SK-MEL-5 (cell line): ENCODE measurements at places on chromosomes 1 and 21.

- no peak for DNase-seq
Observed at GRCh38 chr1:41848216-41848952, 70.3 kb downstream of the HIVEP3 start.

DNA sequence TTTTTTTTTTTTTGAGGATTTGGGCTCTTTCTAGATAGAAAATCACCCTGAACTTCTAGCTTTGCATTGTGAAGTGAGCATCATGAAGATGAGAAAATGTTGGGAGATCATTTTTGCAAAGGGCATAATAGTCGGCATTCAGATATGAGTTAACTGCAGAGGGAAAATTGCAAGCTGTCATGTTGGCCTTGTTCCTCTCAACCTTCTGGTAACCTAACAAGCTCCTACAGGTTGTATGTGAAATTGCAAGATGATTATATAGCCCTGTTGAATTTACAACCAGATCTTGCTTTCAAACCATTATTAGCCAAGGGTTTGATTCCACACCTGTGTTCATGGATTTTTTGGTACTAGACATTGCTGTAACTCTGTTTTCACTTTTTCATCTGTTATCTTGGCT, 2.2 kb downstream of the ELOA start:
- DNase-seq: peak; percentile 69

- no peak for DNase-seq
Observed at GRCh38 chr1:54557671-54558355, 9.8 kb downstream of the ACOT11 start.

- DNase-seq: no peak
Observed at GRCh38 chr1:55131801-55132200, 83.4 kb downstream of the USP24 start.

DNA sequence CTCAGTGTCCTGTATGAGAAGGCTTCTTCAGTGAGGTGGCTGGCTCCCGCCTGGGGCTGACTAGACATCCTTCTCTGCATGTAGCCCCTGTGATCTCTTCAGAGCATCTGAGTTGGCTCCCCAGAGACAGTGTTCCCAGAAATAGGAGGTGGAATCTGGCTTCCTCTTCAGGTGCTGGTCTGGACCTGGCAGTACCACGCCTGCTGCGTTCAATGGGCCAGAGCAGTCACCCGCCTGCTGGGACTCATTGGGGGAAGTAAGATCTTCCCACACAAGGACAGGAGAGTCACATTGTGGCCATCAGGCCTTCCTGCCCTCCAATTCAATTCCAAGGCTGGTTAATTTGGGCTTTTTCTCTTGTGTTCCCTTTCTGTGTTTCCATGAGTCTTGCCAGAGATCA, 51.0 kb downstream of the ADARB1 start:
- DNase-seq: no peak

DNA sequence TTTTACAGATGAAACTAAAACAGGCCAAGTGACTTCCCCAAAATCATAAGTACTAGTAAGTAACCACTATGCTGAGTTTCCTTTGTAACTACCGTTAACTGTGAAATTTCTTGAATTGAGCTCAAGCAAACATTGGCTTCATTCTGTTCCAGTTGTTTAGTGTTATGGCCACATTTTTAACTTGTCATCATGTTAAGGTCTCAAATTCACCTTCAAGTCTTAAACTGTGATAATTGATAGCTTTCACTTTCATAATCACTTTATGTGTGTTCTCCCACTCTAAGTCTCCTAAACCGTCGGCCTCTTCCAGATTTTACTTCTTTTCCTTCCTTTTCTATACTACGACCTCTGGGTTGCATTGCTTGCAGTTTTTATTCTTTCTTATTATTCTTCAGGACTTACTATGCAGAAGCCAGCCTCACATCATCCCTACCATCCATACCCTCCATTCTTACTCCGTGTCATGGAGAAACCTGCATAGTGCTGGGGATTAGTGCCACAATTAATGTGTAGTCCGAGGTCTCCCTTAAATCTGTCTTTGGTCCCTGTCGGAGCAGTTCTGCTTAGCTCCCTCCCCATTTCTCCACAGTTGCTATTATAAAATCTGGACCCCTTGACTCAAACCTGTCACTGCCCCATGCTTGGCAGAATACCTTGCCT, 5.8 kb downstream of the KIF1B start:
- no peak for DNase-seq

GRCh38 chr1:8841395-8841794, 24.0 kb upstream of the RERE start:
- DNase-seq: no peak

- peak; percentile 21 for DNase-seq
Observed at GRCh38 chr1:234975122-234975940, 153.3 kb downstream of the TOMM20 start.

GRCh38 chr21:43588957-43589356, 70.3 kb downstream of the HSF2BP start:
- DNase-seq: no peak

GRCh38 chr1:29793653-29794348, 557.5 kb downstream of the PTPRU start:
- no peak for DNase-seq

DNA sequence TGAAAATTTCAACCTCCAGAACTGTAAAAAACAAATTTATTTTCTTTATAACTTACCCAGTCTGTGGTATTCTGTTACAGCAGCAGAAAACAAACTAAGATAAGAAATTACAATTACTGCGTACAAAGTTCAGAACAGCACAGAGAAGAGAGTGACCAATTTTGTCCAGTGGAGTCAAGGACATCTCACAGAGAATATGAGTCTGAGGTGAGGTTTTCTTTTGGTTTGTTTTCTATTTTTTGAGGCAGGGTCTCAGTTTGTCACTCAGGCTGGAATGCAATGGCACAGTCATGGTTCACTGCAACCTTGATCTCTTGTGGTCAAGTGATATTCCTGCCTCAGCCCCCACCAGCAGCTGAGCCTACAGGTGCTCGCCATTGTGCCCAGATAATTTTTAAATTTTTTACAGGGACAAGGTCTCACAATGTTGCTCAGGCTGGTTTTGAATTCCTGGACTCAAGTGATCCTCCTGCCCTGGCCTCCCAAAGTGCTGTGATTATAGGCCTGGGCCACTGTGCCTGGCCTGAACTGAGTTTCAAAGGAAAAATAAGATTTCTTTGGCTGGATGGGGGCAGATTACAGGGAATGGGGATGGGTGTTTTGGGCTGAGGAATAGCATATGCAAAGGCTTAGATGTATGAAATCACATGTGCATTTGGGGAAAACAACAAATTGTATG, 201.1 kb upstream of the USP24 start:
- DNase-seq: no peak

GRCh38 chr1:154553056-154554030, 5.1 kb downstream of the UBE2Q1 start:
- DNase-seq: no peak

DNA sequence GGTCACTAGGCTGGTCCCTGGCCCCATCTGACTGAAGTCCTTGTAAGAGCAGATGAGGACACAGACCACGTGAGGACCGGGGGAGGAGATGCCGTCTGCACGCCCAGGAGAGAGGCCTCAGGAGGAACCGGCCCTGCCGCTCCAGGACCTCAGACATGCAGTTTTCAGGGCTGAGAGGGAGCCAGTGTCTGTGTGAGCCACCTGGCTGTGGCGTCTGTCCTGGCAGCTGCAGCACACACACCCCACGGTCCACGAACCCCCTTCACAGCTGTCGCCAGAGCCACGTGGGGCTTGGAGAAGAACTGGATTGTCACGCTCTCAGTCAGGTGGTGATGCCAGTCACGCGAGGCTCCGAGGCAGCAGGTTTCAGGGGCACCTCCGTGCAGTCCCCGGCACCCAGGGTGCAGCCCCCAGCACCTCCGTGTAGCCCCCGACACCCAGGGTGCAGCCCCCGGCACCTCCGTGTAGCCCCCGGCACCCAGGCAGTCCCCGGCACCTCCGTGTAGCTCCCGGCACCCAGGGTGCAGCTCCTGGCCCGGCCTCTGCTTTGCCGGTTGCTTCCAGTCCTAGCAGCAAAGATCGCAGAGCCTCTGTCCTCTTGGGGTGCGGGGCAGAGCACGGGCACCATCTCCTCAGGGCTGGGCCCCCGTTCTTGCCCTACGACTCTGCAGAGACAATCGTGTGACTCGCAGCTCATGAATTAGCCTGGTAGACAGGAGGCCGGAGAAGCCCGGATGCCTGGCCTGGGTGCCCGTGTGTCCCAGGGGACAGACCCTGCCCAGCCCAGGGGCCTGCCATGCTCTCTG, 19.0 kb upstream of the SUMO3 start:
- peak; percentile 60 for DNase-seq

DNA sequence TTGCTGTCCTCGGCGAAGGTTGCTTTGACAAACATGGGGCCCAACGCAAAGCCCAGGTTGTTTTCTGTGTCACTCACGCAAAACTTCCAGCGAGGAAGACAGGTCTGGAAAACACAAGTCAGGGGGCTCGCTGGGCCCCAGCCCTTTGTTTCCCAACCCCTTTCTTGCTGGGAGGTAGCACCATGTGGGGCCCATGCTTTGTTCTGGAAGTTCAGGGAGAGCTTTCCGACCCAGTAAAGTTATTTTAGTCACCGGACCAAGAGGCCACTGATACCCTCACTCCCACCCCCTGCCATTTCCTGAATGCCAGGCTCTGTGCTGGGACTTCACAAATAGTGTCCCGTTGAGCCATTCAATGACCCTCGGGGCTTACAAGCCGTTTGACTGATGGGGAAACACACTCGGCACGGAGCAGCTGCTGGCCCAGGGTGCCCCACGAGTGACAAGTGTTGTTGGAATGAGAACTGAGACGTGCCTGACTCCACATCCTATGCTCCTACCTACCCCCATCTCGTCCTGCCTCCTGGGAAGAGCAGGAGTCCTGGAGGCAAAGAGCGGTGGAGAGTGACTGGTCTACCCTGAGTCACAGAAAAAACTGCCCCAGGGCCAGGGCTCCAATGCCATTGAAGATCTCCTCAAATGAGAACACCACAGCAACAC, 52.0 kb downstream of the ECE1 start:
- DNase-seq: no peak

DNA sequence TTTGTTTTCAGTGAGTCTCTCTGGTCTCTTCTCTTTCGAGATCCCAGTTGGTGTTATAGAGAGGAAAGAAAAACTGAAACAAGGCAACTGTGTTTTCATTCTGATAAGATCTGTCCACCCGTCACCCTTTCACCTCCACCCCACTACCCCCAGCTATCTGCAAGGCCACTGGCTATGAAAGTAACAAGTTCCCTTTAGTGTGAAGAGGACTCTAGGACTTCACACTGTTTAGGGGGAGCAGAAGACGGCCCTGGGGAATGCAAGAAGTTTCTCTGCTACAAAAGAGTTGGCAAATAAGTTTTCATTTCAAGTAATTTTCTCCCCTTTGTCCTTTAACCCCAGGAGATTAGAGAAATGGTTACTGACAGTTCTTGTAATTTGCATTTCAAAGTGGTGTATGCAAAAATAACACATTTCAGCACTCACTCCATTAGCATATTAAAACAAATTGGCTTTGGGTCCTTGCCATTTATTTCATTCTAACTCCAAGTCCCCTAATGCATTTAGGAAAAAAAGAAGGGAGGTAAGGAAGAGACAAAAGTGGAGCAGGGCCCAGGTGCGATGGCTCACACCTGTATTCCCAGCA, 79.6 kb upstream of the PPM1J start:
- DNase-seq: no peak

- peak; percentile 87 for DNase-seq
Observed at GRCh38 chr1:207004931-207005830, 27.4 kb downstream of the C1orf116 start.

- DNase-seq: no peak
Observed at GRCh38 chr1:55560266-55560665, 345.1 kb upstream of the USP24 start.

GRCh38 chr1:45097944-45098343, 85.9 kb downstream of the UROD start:
- peak; percentile 5 for DNase-seq

DNA sequence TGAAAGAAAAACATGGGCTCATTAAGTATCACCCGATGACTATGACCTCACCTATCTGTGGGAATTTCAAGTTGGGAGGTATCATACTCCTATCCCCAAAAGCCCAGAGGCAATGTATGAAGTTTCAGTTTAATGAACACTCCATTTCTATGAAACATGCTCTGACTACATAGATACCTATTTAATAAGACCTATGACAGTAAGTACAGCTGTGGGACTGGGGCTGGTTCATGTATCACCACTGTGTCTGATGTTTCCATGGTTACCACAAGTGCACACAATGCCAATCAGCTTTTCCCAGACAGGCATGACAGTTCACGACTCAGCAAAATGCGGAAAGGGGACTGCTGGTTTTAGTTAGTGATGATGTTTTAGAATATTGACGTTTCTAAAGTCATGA, 167.7 kb downstream of the SIPA1L2 start:
- DNase-seq: no peak

- no peak for DNase-seq
Observed at GRCh38 chr1:231918239-231919015, 291.8 kb downstream of the DISC1 start.

DNA sequence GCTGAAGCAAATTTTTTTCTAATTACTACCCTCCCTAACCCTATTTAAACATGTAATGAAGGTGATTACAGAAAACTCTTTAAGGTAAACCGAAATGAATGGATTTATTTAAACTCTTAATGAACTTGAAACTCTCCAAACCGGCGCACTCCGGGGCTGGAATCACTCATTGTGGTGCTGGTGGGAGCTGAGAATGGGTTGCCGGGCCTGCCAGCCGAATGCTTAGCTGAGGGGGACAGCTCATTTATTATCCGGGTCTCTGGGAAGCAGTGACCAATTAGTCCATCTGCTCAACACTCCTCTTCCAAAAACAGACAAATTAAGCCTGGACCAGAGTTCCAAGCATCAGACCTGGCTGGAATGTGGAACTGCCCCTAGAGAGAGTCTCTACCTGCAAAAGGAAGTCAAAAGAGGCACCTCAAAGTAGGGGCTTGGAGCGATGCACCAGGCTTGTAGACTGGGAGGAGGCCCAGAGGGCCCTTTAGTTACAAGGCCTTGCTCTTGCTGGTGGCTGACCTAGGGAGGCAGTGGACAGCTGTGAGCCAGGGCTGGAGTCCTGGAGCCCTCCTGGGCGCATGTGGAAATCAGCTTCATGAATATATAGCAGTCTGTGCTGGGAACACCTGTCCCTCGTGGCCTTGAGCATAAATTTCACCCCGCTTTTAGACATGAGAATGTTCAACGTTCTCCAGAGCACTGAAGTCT, 320.7 kb downstream of the AJAP1 start:
- no peak for DNase-seq

DNA sequence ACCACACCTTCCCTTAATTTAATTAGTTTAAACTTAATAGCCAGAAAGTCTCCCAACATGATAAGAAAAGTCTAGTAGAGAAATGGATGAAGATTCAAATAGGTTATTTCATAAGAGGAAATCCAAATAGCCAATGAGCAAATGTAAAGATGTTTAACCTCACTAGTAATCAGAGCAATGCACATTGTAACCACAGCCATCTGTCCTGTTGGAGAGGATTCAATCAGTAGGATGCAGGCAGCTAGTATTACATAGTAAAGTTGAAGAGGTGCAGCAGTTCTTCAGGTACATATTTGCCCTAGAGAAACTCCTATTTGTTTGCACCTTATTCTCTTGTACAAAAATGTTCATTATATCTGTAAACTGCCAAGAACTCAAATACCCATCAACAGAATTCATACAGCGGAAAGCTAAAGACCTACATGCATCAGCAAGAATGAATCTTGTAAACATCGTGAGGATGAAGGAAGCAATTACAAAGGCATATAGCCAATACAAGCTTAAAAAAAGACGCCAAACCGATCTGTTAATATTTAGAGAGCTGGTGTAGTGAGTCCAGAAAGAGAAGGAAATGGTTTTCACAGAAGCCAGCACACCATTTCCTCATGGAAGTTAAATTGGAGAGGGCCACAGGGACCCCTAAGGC, 27.9 kb downstream of the DIP2A start:
- DNase-seq: no peak
